Right hindlimb (tissue), 1 donor: ENCODE measurements at places on chromosomes 7 and 10.

- no peak for DNase-seq
Measured at GRCh38 chr10:11936389-11937152, 106.0 kb downstream of the UPF2 start.

GRCh38 chr7:136998495-136998894, 130.0 kb downstream of the CHRM2 start:
- no peak for DNase-seq

GRCh38 chr7:129644634-129645230, 33.2 kb downstream of the NRF1 start:
- peak; percentile 29 for DNase-seq

- no peak for DNase-seq
Measured at GRCh38 chr7:17178545-17178944, 119.9 kb upstream of the AHR start.

DNA sequence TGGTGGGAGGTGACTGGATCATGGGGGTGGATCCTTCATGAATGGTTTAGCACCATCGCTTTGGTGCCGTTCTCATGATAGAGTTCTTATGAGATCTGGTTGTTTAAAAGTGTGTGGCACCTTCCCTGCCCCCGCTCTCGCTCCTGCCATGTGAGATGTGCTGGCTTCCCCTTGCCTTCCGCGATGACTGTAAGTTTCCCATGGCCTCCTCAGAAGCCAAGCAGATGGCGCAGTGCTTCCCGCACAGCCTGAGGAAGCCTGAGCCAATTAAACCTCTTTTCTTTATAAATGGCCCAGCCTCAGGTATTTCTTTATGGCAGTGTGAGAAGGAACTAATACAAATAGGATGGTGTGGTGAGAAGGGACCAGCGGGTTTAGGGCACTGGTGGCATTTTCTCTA, 243.3 kb upstream of the CELF2 start:
- no peak for DNase-seq

DNA sequence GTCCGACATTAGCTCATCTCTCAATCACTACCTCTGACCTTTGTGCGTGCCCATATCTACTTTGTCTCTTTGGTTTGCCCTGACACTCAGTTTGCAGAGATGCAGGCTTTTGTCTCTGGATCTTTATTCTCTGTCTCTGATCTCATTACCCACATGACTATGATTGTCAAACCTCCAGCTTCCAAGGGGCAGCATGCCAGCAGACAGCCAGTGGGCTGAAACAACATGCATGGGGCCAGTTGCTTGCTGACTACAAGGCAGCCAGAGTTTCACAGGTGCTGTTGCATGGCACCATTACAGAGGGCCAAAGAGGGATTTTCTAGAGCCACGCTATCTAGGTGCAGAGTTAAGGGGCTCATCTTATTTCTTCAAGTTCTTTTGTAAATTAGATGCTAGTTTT, 146.2 kb downstream of the SPAG6 start:
- DNase-seq = no peak

DNA sequence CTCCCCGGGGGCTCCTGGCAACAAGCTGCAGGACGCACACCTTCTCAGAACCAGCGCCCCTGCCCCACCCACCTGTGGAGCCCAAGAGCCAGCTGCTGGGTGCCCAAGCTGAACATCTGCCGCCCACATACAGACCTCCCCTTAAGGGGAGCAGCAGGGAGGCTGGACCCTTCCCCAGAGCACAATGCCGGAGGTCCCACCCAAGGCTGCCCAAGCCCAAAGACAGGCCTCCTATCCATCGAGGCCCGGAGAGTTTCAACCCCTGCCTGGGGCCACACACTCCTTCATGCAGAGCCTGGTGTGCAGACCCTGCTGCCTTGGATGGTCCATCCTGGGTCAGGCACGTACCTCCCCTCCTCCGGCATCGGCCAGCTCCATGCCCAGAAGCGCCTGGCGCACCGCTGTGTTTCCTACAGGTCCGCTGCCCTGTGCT, 48.7 kb downstream of the VIPR2 start:
- no peak for DNase-seq

DNA sequence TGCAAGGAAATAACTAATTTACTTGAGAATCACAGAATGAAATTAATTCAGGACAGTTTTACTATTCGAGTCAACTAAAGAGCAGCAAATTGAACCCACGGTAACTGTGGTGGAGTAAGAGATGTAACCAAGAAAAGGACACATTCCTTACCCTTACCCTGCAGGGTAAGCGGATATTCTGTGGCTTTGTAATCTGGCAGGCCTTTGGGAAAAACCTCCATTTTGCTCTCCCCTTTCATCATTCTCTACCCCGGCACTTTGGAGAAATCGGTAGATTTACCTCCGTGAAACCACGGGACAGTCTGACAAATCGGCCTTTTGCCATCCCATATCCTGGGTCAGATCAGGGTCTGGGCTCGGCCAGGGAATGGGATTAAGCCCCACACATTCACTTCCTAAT, 18.4 kb downstream of the RCC1L start:
- no peak for DNase-seq

DNA sequence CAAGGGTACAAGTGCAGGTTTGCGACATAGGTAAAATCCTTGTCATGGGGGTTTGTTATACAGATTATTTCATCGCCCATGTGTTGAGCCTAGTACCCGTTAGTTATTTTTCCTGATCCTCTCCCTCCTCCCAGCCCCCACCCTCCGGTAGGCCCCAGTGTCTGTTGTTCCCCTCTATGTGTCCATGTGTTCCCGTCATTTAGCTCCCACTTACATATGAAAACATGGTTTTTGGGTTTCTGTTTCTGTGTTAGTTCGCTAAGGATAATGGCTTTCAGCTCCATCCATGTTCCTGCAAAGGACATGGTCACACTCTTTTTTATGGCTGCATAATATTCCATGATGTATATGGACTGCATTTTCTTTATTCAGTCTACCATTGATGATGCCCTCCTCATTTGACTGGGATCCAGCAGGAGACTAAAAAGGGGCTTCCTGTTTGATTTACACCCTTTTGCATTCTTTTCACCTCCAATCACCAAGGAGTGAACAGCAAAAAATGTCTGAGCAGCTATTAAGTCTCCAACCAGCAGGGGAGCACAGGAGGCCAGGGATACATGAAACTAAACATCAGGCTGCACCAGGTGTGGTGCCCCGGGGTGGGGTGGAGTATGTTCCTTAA, 188.2 kb downstream of the SKIDA1 start:
- no peak for DNase-seq
